ENCODE measurements at places on chromosomes 3 and 15.

DNA sequence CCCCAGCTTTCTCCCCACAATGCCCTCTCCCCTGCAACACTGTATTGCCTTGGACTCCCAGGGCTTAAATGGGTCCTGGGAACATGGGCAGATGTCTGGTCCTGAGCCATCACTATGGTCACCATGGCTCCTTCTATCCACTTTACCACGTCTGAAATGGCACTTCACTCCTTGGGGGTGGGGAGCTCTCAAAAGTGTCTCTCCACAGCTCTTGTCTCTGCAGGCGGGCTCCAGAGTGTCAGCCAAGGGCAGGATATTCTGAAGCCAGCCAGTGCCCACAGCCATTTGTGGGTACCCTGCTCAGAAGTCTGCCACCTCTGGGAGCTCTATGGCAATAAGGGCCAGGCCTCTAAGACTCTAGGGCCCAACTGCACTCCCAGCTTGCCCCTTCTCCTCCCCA, 163.9 kb downstream of the PPM1L start:
- no peak for DNase-seq

GRCh38 chr15:61835496-61836106, 224.6 kb downstream of the VPS13C start:
- peak; percentile 25 for DNase-seq

- DNase-seq = peak; percentile 49
These were observed 122.5 kb upstream of the ZBED2 start for GRCh38 chr3:111717601-111718000.

DNA sequence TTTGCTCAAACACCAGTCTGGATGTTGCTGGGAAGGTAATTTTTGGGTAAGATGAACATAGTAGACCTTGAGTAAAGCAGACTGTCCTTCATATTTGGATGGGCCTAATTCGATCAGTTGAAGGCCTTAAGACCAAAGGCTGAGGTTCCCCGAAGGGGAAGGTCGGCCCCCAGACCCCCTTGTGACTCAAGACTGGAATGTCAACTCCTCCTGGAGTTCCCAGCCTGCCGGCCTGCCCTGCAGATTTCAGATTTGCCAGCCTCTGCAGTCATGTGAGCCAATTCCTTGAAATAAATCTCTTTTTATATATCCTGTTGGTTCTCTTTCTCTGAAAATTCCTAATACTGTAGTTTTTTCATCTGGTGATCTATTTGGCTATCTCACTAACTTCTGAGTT, 146.5 kb downstream of the APBA2 start:
- no peak for DNase-seq

- no peak for DNase-seq
These were observed 26.2 kb upstream of the LARS2 start for GRCh38 chr3:45362161-45362560.

DNA sequence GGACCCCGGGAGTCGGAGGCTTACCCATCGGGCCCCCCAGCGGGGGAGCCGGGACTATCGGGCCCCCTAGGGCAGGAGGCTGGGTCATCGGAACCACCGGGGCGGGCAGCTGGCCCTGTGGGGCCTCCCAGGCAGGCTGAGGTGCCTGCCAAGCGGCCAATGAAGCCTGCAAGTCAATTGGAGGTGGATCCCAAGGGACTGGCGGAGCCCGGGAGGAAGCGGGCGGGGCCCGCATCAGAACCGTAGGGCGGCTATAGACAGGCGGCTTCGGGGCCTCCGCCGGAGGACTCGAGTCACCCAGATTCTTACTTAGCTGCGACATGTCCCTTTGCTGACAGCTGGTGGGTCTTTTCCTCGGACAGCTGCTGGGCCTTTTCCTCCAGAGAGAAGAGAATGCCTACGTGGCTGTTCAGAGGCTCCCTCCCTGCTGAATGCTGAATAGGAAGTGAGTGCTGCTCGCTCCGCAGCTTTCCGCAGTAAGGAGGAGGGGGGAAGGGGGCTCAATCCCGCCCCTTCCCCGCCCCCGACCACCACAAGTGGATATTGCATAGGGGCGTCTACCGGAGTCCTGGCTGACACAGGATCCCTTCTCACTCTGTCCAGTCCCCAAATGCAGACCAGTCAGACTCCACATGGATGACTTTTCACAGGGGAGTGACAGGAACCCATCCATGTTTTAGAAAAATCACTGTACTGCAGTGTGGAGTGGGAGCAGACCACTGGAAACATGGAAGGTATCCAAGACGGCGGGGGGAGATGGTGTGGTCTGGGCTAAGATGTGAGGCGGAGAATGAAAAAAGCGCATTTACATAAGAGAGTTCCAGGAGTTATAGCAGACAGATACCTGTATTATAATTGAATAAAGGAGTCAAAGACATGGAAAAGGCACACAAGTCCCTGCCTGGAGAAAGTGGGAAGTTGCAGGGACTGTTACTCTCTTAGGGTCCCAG, at the start of gene MAGEL2:
TSS of gene MAGEL2 (minus strand) at position 447 of the 950 bp plus-strand sequence. CDS start at position 322, 125 bp downstream.
- DNase-seq = no peak

- DNase-seq = no peak
These were observed 6.2 kb downstream of the PLA2G4D start for GRCh38 chr15:42087926-42088800.

GRCh38 chr3:150495563-150496168, 50.6 kb downstream of the SERP1 start:
- no peak for DNase-seq

DNA sequence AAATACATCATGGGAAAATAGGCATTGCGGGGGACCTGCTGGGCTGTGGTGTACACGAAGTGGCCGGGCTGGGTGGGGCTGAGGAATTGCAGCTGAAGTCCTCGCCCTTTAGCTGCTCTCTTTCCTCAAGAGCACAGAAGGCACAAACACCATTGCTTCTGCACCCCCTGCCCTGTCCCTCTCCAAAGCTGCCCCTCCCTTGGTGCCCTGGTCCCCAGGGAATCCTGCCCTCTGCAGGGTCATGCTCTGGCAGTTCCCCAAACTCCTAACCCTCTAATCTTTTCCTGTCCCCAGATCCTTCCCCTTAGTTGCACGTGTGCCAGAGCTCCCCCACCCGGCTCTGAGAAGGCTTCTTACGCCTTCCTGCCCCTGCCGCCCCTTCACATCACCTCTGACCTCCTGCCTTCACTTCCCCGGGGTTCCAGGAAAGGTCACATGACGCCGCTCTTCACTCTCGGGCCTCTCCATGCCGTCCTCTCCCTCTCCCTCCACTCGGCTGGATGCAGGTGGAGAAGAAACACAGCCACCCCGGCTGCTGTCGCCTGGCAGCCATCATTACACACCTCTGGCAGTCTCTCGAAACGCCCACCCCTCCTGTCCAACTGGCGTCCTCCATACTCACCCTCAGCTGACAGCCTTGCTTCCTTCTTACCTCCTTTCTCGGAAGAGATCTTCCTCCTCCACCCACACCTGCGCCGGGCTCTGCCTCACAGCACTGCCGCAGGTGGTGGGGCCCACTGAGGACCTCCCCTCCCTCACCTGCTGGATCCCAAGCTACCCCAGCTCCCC, 6.9 kb upstream of the PCSK6 start:
- no peak for DNase-seq

DNA sequence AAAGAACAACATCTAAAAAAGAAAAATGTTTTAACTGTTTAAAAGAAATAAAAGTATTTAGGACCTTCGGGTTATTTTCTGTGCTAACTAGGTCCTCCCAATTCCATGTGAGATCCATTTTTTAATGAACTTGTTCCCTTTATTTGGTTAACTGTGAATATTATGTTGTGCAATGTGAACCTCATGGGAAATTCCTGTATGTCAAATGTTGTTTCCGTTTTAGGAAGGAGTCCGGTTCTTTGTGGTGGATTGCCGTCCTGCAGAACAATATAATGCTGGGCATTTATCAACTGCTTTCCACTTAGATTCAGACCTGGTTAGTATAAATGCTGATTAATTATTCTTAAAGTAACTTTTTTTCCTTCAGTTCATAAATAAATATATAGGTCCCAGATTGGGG, 35.5 kb upstream of the NIT2 start:
- DNase-seq = no peak

DNA sequence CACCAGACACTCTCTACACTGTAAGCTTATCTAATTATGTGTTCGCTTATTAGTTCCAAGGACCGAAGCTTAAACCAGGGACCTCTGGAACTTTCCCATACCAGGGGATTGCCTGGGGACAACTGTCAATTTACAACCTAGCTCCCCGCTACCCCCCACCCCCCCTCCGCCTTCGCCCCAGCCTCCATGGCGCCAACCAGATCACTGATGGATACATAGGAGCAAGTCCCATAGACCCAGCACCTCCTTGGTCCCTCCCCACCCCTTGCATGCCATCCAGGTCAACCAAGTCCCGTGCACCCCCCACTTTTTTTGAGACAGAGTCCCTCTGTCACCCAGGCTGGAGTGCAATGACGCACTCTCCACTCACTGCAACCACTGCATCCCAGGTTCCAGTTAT, 930 bp upstream of the PDCD7 start:
- DNase-seq = no peak

- DNase-seq = no peak
These were observed 28.4 kb downstream of the ADCY5 start for GRCh38 chr3:123420416-123420968.

Measured in stimulated activated CD8-positive, alpha-beta memory T cell treated with anti-CD3 and anti-CD28 coated beads, Interleukin-15, amount 100 ng/mL, for 4 hours (primary cell).